ENCODE measurements at places on chromosomes 11 and 22. TPM values are rescaled to one million over a fixed set of nuclear protein-coding genes. Genes with fewer than 3 reads are reported as not detected.

Gene ZNF215
- 0.77 TPM for total RNA-seq

Gene OR2AG1
- not detected for total RNA-seq

Gene APOL5
- total RNA-seq = not detected

Gene PHRF1
- 17.7 TPM for total RNA-seq

Gene H19
- total RNA-seq = 634 TPM

Gene RNF215
- total RNA-seq = 4.9 TPM

Gene KCNK4
- total RNA-seq = not detected

Gene SLC25A18
- 2.7 TPM for total RNA-seq

Gene PKNOX2
- total RNA-seq = 6.2 TPM

DNA sequence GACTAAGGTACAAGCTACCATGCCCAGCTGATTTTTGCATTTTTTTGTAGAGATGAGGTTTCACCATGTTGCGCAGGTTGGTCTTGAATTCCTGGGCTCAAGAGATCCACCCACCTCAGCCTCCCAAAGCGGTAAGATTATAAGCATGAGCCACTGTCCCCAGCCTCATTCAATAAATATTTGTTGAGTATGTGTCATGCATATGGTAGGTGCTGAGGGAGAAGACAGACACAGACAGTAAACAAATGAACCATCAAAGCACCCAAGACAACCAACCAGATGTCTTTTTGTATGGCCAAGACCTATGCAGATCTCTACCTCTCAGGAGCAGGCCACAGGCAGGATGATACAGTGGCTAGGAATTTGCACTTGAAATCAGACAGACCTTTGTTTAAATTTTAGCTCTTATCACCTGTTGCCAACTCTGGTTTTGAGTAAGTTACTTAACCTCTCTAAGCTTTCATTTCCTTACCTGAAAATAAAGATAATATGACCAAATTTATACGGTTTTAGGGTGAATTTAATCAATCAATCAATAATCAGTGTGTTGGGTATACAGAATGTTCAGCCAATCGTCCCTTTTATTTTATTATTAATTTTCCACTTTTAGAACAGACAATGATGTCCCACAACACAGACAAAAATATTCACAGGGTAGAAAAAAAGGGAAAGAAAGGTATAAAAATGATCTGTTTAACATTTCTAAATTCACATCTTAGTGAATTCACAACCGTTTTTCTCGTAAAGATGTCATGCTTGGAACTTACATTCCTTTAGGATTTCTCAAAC, 128.2 kb downstream of the SGSM3 start:
- no peak for DNase-seq

GRCh38 chr11:2092956-2093412, 46.2 kb downstream of the IGF2 start:
- DNase-seq = peak; percentile 86

DNA sequence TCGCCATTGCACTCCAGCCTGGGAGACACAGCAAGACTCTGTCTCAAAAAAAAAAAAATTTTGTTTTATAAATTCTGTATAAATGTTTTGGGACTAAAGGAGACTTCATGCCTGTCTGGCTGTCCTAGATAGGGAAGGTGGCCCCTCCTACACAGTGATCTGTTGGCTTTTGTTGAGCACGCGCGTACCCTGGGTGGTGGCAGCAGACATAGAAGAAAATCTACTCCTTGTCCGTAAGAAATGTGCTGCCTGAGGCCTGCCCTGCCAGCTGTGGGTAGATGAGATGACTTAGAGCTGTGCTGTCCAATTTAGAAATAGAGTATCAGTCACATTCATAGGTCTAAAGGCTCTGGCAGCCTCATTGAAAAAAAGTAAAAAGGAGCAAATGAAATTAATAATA, 37.0 kb downstream of the AP2A2 start:
- no peak for DNase-seq

- DNase-seq = no peak
These were observed 56.6 kb downstream of the SYT13 start for GRCh38 chr11:45229401-45230020.

GRCh38 chr11:40508303-40508702, 951.1 kb downstream of the LRRC4C start:
- no peak for DNase-seq

GRCh38 chr22:40289991-40290459, 56.3 kb upstream of the ADSL start:
- no peak for DNase-seq

- DNase-seq = no peak
These were observed 120.1 kb upstream of the OR9Q1 start for GRCh38 chr11:57903441-57904123.

- no peak for DNase-seq
These were observed 10.5 kb downstream of the CLMP start for GRCh38 chr11:123184531-123184930.

GRCh38 chr11:65291613-65292012, 23.1 kb upstream of the CDC42EP2 start:
- DNase-seq = no peak

DNA sequence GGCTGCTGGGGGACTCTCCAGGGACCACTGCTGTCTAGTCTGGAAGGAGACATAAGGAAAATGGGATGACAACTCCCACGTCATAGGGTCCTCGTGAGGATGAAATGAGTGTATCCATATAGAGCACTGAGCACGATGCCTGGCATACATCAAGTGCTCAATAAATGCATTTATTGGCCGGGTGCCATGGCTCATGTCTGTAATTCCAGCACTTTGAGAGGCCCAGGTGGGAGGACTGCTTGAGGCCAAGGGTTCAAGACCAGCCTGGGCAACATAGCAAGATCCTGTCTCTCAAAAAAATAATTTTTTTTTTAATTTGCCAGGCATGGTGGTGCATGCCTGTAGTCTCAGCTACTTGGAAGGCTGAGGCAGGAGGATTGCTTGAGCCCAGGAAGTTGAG, 12.2 kb upstream of the TPST2 start:
- DNase-seq = no peak

DNA sequence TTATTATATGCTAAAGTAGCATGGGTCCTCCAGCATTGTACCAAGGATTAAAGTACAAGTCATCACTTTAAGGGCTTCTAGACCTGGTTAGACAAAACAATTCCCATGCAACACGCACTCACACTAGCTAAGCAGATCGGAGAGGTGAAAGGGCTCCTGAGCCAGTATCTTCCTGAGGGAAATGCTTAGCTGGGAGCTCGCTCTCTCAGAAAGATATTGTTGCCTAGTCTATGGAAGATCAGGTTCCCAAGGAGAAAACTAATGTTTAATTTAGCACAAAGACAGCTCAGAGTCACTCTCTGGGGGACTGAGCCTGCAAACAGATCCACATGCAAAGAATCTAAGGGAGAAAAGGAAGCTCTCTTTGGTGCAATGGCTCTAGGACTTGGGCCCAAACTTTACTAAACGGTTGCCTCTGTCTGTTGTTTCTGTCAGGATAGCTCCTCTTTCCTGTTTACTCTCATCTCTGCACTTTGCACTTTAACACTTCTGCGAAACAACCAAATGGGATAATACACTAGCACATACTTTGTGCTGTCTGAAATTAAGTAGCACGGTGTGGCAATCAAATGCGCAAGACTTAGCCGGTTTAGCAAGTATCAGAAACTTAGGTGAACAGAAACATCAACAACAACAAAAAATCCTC, 10.7 kb downstream of the MAML2 start:
- DNase-seq = no peak

DNA sequence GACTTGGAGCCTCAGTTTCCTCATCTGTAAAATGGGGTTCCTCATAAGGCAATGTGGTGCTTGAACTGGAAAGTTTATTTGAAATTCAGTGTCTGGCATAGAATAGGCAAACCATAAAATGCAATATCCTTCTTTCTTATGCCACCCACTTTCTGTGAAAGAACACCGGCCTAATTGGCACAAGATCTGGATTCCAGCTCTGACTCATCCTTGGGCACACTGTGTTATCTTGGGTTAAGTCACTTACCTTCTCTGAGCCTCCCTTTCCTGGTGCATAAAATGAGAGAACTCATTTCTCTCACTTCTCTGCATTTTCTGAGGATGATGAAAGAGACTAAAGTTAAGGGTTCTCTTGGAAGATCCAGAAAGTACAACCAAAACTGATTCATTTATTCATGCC, 5.1 kb downstream of the INSC start:
- no peak for DNase-seq

DNA sequence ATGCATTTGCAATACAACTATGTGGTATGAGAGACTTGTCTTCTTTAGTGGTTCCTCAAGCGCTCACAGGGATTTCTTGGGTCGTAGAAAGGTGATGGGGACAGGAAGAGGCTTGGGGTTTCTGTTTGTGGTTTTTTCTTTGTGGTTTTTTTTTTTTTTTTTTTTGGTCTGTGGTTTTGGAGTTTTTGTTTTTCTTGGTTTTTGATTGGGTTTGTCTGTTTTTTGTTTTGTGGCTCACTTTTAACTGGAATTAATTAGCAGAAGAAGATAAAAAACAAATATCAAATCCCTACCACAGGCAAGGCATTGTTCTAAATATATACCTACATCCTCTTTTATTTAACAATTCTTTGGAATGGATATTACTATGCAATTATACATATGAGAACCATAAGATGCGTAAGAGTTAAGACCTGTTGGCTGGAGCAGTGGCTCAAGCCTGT, 5.5 kb downstream of the TTC28 start:
- DNase-seq = no peak

- no peak for DNase-seq
These were observed 8.8 kb upstream of the PRG2 start for GRCh38 chr11:57399221-57399620.

- no peak for DNase-seq
These were observed 29.6 kb downstream of the PAK1 start for GRCh38 chr11:77444261-77444660.

- DNase-seq = peak; percentile 59
These were observed 25.8 kb upstream of the DAGLA start for GRCh38 chr11:61654397-61654829.

DNA sequence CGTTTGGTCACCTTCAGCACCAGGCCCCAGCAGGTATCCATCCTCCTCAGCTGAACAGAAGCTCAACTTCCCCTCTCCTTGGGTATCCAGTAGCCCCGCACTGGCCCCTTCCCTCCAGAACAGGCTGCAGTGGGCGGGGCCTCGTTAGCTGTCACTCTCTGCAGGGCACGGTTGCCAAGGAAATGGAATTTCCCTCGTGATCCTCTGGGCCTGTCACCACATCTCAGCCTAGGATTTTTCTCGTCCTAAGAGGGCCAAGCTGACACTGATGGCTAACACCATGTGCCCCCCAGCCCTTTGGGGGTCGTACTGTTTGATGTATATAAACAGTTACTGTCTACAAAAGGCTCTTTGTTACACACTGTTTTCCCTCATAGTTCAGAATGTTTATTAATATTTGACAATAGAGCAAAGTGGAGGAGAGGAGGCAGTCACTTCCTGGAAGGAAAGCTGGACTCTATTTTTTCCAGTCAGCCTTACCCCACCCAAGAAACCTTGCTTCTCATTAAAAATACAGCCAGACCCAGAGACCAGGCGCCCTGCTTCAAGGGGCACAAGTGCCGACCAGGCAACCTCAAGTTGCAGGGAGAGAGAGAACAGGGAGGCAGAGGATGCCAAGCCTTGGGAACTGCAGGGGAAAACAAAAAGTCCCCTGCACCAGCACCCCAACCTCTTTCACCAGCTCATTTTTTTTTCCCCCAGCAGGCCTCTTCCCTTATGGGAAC, 44.5 kb downstream of the FEZ1 start:
- peak; percentile 72 for DNase-seq

DNA sequence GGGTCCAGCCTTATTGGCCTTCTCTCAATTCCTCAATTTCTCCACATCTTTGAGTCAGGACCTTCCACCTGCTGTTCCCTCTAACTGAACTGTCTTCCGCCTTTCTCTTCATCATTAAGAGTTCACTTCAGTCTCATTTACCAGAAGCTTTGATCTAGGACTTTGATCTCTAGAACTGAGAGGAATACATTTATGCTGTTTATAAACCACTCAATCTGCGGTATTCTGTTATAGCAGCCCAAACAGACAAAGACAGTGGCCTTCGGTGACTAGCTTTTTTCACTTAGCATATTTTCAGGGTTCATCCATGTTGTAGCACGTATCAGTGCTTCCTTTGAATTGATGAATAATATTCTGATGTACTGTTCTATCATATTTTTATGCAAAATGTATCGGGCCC, 10.5 kb downstream of the CLPB start:
- DNase-seq = no peak

- peak; percentile 76 for DNase-seq
These were observed 31.6 kb downstream of the EIF3F start for GRCh38 chr11:8018484-8019313.

GRCh38 chr11:4983841-4984240, 10.8 kb upstream of the OR51L1 start:
- no peak for DNase-seq

- no peak for DNase-seq
These were observed 19.2 kb downstream of the POLDIP3 start for GRCh38 chr22:42595434-42595833.
